Activated CD8-positive, alpha-beta memory T cell treated with anti-CD3 and anti-CD28 coated beads for 1 hour (primary cell): ENCODE measurements at places on chromosomes 2 and 18.

- no peak for DNase-seq
Observed at GRCh38 chr18:49854681-49855080, 41.3 kb upstream of the ACAA2 start.

DNA sequence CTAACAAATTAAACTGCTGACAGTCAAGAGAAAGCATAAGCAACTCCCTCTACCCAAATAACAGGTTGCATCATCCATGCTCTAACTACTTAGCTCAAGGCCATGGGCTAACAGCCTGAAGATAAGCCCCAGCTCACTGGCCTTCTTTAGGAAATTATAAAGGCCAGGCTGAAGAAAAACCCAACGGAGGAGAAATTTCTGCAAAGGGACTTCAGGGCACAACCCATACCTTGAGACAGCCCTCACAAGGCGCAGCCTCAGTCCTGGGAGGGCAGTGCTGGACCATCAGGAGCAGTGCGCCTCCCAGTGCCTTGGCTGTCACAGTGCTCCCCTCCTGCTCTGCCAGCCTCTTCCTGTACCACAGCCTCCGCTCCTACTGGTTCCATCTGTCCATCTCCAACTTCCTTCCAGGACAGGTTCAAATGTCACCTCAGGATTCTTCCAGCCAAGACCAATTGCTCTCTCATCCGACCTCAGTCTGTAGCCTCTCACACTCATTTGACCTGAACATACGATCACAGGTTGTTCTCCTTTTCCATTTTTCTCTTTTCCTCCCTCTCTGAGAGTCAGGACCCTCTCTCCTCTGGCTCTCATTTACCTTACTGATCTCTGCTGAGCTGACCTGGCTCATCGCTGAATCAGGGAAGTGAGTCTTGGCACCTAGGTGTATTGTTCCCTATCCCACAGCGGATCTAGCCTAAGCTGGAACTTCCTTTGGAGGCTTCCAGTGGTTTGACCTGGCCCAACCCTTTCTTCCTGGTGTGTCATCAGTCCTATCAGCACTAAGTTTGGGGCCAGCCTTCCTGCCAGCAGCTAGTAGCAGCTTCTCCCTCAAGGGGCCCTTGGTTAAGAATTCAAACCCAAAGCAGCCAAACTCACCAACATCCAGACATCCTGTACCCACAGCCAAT is 1.9 kb downstream of the MCFD2 start:
- no peak for DNase-seq

GRCh38 chr2:62248226-62248625 is 52.3 kb downstream of the B3GNT2 start:
- DNase-seq = no peak

- DNase-seq = no peak
Observed at GRCh38 chr2:18154812-18155211, 276.3 kb downstream of the KCNS3 start.

DNA sequence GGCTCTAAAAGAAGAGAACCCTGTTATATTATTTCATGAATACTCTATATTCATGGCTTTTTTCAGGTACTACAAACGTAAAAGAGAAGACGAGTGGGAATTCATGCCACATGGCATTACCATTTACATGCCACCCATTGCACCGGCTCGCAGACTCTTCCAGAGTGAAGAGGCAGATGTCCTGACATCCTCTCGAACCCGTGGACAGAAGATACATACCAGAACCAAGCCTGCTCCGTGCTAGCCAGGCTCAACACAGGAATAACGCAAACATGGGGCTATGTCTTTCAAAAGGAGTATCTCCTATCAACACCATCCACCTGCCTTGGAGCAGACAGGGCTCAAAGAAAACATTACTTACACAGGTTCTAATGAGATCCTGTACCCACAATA is 168.8 kb downstream of the THADA start:
- DNase-seq = no peak

- no peak for DNase-seq
Observed at GRCh38 chr2:88416016-88416663, 36.4 kb downstream of the FOXI3 start.

GRCh38 chr2:210676067-210676466 is 119.7 kb downstream of the CPS1 start:
- no peak for DNase-seq

DNA sequence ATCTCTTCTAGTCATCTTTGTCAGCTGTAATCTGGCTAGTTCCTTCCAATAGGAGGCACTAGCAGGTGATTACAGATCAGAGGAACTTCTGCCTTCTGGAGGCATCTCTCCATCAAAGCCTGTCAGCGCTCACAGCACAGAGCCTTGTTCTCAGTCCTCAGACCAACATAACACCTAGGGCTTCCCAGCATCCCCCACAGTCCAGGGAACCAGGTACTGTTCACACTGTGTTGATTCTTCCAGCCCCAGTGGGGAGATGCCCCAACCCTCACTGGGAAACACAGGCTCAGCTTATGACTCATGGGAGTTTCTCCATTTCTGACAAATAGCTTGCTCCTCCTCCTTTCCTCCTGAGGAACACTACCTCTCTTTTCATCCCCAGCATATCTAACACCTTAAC is 601.7 kb downstream of the CBLN2 start:
- DNase-seq = no peak

DNA sequence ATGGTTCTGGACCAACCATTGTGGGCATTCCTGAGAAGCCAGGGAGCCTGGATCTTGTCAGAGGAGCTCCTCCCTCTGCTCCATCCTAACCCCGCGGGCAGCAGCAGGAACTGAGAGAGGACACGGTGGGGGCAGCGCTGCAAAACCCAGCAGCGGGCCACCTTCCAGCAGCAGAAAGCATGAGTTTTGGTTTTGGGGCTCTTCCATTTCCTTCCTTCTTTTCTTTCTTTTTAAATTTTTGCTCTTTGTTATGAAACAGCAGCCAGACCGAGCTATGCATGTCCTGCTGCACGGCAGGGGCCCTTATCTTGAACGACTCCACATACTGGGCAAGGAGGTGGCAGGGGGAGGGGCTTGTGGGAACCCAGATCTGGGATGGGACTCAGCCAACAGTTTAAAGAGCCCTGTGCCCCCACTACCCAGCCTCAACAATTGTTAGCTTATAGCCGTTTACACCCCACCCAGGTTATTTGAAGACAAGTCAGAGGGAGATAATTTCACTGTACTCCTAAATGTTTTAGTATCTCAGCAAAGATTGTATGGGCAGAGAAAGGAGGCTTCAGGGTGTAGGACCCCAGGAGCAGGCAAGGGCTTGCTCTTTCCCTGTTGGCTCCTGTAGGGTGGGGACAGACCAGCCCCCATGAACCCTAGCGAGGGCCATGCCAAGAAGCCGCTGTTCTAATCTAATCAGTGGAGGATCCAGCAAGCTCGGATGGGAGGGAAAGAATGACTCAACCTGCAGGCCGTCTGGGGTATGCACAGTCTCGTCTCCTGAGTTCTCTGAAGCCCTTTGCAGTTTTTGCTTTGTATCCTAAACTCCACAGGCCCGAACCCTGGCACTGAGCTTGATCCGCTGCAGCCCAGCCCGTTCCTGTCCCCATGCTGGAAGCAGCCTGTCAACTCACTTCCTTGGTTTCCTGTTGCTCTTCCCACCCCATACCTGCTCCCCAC is 75.3 kb downstream of the LRRFIP1 start:
- peak; percentile 37 for DNase-seq

DNA sequence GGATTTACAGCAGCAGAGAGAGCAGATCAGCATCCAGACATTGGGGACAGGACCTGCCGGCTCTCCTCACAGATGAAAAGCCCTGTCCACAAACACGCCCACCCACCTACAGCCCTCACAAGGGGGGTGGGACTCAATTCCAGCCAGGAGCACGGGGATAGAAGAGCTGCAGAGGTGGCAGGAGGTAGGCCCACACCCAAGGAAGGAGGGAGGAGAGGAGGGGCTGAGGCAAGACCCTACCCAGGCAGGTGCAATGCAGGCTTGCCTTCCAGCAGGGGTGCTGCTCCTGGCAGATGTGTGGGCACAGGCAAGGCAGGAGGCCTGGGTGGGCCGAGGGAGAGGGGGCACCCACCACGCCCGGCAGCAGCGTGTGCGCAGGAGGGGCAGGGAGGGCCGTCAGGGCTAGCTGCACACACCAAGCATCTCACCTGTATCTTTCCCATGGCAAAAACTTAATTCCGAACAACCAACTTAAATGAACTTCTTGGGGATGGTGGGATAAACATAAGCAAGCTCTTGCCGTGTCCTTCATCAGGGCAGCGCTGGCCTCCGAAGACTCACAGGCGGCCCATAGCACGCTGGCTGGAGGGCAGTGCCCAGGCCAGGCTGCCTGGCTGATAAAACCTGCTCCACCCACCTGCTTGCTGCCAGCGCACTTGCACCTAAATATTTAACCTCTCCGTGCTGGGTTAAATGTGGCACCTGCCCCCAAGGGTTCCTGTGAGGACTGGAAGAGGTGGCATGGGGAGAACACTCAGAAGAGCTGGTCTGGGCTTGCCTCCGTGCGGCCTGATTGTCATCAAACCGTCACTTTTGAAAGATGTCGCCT is 219.5 kb downstream of the HDAC4 start:
- no peak for DNase-seq

- DNase-seq = no peak
Observed at GRCh38 chr2:17611036-17611435, 70.5 kb downstream of the VSNL1 start.

DNA sequence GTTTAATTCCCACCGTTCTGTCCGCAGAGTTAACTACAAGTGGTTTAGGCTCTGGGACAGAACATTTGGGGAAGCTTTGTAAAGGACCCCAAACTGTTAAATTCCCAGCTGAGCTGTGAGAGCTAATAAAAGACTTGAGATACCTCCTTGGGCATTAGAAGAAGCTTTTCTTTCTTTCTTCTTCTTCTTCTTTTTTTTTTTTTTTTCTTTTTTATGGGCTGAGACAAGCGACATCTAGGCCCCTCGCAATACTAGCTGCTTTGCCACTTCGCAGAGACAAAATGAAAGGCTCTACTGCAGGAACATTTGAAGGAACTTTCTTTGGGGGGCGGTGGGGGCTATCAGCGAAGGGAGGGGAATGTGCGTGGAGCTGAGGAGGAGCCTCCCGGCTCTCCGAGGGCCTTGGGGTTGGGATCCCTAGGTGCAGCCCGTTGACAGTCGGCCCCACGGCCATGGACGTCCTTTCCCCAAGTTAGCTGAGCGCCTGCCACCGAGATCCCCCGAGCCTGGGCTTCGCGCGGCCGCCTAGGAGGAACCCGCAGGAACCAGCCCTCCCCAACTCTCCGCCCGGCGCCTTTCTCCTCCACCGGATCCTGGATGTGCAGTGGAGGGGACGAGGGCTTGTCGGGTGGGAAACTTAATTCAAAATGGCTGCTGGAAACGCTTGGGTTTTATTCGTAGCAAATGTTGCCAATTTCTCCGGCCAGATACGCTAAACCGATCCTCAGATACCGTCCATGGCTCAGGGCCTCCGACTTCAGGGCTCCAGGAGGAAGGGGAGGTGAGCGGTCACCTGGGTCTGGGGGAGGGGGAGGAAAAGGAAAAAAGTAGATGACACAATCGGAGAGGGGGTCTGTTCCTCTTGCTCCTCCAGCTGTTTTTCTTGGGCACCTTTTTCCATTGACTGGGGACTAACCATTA is 4.2 kb downstream of the MEIS1 start:
- DNase-seq = no peak

- DNase-seq = no peak
Observed at GRCh38 chr2:218063486-218063885, 5.6 kb upstream of the RUFY4 start.

GRCh38 chr18:23616258-23616657 is 30.0 kb upstream of the NPC1 start:
- no peak for DNase-seq

GRCh38 chr2:225668606-225669266 is 269.2 kb downstream of the NYAP2 start:
- no peak for DNase-seq

DNA sequence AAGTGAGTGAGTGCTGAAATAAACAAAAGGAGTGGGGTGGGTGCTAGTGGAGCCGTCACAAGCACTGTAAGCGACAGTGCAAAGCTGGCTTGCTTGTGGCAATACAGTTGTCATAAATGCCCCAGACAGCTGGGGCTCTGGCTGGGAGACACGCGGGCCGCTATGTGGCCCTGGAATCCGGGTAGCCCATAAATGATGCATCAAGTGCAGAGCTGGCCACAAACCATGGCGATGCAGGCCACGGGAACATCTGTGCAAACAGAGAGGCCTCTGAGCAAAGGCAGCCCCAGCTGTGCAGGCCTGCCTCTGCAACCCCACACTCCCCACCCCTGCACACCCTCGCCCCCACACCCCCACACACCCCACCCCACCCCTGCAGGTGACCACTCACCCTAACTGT is 349.2 kb upstream of the ID2 start:
- DNase-seq = no peak

DNA sequence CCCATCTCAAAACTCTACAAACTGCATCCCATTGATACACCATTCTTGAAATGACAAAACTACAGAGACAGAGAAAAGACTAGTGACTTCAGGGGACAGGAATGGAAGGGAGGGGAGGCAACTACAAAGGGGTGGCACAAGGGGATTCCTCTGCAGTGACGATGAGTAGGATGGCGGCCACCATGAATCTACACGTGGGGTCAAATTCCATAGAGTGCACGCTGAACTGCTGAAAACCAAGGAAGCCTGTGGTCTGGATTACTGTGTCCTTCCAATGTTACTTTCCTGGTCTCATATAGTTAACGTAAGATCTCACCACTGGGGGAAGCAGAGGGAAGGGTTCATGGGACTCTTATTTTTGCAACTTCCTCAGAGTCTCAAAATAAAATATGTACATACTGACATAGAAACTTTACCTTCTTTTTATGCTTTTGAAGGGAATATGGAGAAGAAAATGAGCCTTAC is 23.6 kb downstream of the COX7A2L start:
- DNase-seq = no peak

GRCh38 chr2:108594982-108595464 is 60.8 kb downstream of the LIMS1 start:
- DNase-seq = no peak
